Activated CD4-positive, alpha-beta T cell treated with anti-CD3 and anti-CD28 coated beads, Interleukin-2, Interleukin-6, amounts not matched to agents 100 ng/mL and 50 ng/mL, durations not matched to agents 16 hours and 8 hours (primary cell): ENCODE measurements at places on chromosomes 16 and 17.

GRCh38 chr17:60090417-60090816 is 11.7 kb upstream of the HEATR6 start:
- DNase-seq, result no peak

DNA sequence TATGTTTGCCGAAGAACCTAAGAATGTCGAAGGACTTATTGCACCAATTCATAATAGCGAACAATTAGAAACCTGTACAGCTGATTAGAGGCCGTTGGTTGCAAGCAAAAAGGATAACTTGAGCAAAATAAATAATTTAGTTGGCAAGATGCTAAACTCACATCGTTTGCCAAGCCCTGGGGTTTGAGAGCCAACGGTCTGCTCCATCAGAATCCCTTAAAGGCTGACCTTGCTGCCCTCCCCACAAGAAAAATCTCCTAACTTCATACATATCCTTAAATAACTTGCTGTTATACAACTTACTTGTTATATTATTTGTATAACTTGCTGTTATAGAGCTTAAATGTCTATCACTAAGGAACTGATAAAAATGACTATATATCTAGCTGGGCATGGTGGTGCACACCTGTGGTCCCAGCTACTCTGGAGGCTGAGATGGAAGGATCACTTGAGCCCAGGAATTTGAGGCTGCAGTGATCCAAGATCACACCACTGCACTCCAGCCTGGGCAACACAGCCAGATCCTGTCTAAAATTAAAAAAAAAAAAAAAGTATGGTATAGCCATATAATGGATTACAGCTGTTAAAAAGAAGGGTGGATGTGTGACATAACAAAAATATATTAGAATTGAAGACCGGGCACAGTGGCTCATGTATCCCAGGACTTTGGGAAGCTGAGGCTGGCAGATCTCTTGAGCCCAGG is 1.9 kb upstream of the TRIM37 start:
- no peak for DNase-seq

- no peak for DNase-seq
Measured at GRCh38 chr16:78431004-78431670, 331.7 kb downstream of the WWOX start.

GRCh38 chr17:76772842-76773525 is 35.1 kb downstream of the MFSD11 start:
- peak; percentile 48 for DNase-seq

- DNase-seq, result no peak
Measured at GRCh38 chr17:8155996-8156245, 3.7 kb upstream of the PER1 start.

DNA sequence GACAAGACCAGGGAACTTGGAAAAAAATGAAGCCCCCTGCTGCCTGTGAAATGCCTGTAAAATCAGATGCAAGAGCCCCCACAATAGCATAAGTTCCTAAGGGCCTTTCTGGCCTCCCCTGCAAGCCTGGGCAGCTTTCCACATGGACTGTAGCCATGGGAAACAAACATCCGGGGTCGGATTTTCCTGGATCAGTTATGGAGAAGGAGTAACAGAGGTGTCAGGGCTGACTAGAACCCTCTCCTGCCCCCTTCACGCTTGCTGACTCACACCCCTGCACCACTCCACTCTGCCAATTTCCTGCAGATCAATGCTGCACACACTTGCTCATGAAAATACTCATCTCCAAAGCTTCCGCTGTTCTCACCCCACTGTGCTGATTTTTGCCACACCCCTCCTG is 258.6 kb downstream of the CBLN1 start:
- no peak for DNase-seq

DNA sequence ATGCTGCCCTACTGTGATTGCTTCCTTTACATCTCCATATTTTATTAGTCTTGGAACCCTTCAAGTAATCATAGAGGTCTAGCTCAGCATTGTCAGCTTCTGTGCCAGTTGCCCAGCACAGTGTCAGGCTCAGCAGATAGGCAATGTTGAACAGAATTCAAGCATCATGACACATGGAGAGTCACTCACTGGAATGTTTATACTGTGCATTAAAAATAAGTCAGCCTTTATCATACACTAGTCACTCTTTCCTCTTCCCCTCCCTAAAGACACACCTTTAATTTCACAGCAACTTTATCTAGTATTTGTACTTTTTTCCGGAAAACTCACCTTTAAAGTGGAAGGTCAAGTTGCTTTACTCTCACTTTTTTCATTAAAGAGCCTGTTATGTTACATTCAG is 253.8 kb upstream of the CDH11 start:
- DNase-seq, result no peak

- DNase-seq, result peak; percentile 53
Measured at GRCh38 chr17:17783116-17783824, 53.5 kb downstream of the SREBF1 start.

DNA sequence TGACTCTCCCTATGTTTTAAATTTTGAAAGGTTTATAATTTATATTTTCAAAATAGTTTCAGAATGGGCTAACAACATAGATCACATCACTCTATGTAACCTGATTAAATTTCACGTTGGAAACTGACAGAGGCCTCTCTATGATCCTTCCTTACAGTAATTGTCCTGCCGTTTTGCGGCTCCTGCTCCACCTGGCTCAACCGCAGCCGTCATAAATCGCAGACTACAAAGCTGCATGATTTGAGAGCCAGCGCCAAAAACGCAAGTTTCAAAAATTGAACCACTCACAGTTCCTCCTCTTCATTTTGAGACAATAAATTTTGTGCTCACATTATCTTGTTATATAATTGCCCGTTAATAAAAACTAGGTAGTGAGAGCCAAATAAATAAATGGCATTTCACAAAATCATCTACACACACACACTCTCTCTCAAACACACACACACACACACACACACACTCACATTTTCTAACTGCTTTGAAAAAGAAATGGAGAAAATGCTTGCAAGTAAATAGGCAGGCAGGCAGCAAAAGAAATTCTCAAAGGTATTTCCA is 263.1 kb upstream of the PSMD7 start:
- DNase-seq, result no peak

GRCh38 chr17:58873926-58874325 is 118.3 kb downstream of the PPM1E start:
- DNase-seq, result no peak

- DNase-seq, result no peak
Measured at GRCh38 chr16:73172241-73172972, 124.5 kb upstream of the ZFHX3 start.

- DNase-seq, result peak; percentile 8
Measured at GRCh38 chr17:35404360-35404759, 27.9 kb downstream of the SLFN12 start.

DNA sequence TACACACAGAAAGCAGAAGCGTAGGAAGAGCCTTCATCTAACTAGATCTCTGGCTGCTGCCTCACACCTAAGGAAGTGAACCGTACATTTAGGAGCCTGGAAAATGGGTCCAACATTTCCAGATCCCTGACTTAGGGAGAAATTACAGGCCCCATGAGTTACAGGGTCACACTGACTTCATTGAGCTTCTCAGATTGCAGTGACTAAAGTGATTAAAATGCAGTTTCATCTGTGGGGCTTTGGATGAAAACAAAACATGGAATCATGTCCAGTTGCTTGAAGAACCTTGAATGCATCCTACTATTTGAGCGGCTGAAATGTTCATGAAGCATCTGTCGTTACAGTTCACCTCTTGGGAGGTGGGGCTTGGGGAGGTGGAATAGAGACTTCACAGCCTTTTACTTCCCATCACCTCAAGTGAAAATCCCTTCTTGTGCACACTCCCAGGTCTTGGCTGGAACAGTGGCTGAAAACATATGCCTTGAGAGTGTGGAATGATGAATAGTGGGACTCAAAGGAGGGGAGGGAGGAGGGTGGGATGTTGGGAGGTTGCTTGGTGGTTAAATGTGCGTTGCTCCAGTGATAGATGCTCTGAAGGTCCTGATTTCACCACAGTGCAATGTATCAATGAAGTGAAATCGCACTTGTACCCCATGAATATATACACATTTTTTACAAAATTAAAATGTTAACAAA is 19.7 kb downstream of the TEKT3 start:
- no peak for DNase-seq

GRCh38 chr17:50840311-50840851 is 5.0 kb downstream of the WFIKKN2 start:
- no peak for DNase-seq

GRCh38 chr17:57636985-57637665 is 108.0 kb downstream of the CCDC182 start:
- DNase-seq, result no peak

GRCh38 chr16:4002121-4002520 is 114.1 kb downstream of the ADCY9 start:
- no peak for DNase-seq

DNA sequence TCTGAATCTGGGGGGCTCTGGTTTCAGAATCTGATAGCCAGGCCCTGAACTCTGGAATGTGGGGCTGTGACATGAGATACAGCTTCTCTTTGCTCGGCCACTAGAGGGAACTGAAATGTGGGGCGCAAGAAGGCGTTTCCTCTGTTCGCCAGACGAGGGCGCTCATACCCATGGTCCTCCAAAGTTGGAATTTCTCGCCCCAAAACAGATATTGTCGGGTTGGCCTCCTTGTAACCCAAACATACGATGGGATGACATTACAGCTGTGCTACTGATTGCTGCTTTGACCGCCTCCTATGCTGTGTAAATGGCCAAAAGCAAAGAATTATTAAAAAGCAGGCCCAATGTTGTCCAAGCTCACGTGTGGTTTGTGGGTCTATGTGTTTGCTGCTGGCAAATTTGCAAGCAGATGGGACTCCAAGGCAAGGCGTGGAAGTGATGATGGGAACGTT is 13.1 kb upstream of the MSI2 start:
- peak; percentile 81 for DNase-seq

- DNase-seq, result no peak
Measured at GRCh38 chr17:17770632-17771044, 66.1 kb downstream of the SREBF1 start.

- no peak for DNase-seq
Measured at GRCh38 chr17:41481036-41481435, at the start of gene KRT35. Gene KRT35, minus strand, starts transcription at chr17:41481151. Its CDS starts 54 bp downstream, at chr17:41481097.

GRCh38 chr16:15440852-15441251 is 6.5 kb downstream of the BMERB1 start:
- DNase-seq, result no peak

DNA sequence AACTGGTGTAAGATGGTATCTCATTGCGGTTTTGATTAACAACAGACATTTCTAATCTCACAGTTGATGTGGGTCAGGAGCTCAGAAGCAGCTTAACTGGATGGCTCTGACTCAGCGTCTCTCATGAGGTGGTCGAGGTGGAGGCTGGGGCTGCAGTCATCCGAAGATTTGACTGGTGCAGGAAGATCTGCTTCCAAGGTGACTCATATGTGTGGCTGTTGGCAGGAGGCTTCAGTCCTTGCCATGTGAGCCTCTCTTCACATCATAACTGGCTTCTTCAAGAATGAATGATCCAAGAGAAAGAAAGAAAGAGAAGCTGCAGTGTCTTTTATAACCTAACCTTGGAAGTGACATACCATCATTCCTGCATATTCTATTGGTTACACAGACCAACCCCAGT is 376.1 kb downstream of the SEC14L1 start:
- DNase-seq, result peak; percentile 51
